ENCODE measurements at places on chromosomes 1 and 21.

GRCh38 chr1:150066328-150066727 lies 1.2 kb upstream of the VPS45 start:
- no peak for DNase-seq

- DNase-seq: no peak
These were observed 120.3 kb upstream of the C8B start for GRCh38 chr1:57086154-57086553.

- DNase-seq: no peak
These were observed 74.4 kb downstream of the SCMH1 start for GRCh38 chr1:41167667-41168066.

- DNase-seq: no peak
These were observed 29.9 kb upstream of the EXO1 start for GRCh38 chr1:241817956-241818612.

DNA sequence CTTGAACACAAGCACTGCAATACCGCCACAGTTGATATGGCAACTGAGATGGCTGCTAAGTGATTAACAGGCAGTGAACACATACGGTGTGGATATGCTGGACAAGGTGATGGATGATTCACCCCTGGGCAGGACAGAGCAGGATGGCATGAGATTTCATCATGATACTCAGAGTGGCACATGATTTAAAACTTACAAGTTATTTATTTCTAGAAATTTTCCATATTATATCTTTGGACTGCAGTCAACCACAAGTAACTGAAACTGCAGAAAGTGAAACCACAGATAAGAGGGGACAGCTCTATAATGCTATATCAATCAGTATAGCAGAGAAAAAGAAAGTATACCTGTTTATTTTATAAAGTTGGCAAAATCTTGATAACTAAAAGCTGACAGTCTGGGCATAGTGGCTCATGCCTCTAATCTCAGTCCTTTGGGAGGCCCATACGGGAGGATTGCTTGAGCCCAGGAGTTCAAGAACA lies 47.9 kb downstream of the PHACTR4 start:
- no peak for DNase-seq

DNA sequence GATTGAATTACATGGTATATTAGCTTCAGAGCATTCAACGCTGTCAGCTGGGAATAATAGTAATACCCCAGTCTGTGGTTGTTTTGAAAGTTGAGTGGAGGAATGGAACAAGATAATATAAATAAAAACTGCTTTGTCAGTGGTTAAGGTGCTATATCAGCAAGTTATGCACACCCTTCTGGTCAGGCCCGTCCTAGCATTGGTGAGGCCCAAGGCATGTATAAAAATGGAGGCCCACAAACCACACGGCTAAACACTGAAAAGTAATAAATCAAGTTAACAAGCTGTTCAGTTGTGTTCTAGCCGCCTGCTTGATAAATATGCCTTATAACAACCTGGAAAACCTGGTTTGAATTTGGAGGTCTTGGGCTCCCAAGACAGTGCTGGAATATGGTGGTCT lies 77.4 kb downstream of the PSMG1 start:
- no peak for DNase-seq

DNA sequence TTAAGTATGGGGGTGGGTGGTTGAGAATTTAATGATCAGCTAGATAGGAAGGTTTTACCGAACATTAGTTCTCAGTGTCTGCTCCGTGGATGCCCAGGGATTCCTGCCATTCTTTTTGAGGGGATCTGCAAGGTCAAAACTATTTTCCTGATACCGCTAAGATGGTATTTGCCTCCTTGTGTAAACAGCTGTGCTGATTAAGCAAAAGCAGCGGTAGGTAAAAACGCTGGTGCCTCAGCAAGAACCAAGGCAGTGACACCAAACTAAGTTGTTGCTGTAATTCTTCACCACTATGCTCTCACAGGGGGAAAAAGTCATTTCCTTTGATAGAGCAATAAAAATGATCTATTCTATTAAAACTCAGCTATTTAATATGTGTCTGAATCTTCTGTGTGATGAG lies 229.0 kb downstream of the FMN2 start:
- DNase-seq: no peak

GRCh38 chr21:14752345-14752909 lies 206.3 kb upstream of the SAMSN1 start:
- no peak for DNase-seq

- no peak for DNase-seq
These were observed 138.4 kb downstream of the ADSS2 start for GRCh38 chr1:244313346-244313745.

DNA sequence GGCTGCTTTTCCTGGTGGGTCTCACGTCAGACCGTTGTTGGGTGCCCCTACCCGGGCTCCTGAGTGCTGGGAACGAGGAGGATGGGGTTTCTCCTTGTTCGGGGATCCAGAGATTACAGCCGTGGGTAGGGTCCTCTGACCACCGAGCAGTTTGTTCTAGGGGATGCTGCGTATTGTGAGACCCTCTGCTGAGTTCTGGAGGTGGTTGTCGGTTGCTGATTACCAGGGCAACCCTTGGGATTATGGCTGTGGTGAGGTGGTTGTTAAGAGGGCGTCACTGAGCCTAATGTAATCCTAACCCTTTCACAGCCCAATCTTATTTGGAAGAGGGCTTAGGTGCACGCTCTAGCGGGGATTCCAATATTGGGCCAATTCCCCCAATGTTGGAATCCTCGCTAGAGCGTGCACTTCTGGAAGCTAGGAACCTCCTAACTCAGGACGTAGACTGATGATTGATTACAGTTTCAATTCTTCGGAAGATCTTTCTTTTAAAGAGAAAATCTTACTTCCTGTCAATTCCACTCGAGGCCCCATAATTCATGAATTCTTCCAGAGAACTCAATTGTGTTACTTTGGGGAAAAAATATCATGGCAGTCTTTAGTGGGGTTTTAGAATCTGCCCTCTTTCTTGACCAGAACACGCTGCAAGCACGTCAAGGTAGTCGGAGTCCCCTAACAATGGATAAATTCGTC lies 483 bp downstream of the TCEANC2 start:
- peak; percentile 33 for DNase-seq

DNA sequence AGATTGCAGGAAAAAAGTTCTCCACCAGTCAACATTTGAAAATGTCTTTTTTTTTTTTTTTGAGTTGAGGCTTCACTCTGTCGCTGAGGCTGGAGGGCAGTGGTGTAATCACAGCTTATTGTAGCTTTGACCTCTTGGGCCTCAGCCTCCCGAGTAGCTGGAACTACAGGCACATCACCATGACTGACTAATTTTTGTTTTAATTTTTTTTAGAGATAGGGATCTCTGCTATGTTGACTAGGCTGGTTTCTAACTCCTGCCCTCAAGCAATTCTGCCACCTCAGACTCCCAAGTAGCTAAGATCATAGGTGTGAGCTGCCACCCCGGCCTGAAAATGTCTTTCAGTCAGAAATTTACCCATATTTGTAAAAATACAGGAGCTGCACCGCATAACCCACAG lies 30.6 kb upstream of the USP24 start:
- DNase-seq: no peak

GRCh38 chr1:3639397-3639911 lies 10.4 kb downstream of the WRAP73 start:
- no peak for DNase-seq

DNA sequence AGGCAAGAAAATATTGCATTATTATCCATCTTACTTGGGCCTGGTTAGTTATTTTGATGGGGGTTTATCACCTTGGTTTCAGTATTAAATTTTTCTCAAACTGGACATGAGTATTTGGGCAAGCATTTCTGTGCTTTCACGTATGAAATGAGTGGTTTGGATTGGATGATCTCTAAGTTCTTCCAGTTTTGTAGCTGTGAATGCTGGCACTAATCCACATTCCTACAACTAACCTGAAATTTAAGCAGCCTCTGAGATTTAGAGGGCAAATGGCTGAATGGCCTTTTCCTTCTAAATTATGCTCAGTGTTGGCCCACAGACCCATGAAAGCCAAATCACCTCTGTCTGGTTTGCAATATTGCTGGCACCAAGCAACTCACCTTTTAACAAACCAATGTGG lies 475.0 kb upstream of the B3GALT2 start:
- no peak for DNase-seq

DNA sequence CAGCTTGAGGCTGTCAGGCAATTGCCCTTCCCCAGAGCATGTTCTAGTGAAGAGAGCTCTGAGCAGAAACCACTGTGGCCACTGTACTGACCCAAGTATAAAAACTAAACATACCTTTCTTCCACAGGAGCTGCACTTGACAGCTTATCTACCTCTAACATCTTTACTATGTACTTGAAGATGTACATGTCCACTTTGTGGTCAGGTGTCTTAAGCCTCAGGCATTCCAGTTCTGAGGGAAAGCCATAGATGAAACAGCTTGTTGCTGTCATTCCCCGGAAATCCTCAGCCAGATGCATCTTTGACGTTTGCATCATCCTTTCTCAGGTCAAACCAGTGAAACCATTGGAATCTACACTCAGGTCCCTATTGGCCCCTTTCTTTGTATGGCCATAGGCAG lies 70.4 kb downstream of the CHRM3 start:
- no peak for DNase-seq

DNA sequence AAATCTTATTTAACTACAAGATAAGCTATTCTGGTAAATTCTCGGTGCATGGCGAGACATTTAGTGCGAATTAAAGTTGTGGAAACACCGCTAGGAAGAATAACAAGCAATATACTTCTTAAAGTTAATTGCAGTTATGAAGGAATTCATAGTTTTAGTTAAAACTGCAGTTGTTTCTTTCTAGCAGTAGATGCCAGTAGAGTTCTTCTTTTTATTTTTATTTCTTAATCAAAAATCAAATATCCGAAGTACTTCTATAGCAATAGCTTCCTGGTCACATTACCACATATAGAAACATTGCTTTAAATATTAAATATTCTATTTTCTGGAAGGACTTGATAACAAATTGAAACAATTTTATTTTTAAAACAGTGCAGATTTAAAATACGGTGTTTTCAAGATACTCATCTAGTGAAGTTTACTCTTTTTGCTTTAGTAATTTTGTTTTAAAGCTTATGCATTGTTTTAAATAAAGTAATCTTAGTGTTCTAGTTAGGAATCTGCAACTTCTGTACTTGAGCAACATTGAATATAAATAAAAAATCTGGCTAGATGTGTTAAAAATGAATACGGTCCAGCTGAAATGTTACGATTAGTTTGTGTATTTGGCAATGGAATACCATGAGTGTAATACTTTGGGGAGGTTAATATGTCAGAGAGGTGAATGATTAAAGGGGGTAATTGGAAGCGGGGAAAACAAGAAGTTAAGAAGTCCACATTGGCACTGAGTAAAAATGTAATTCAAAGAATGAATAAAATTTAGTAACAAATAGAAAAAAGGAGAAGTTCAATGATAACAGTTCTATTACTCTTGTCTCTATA lies 2.7 kb upstream of the PRKACB start:
- DNase-seq: peak; percentile 18

- no peak for DNase-seq
These were observed 68.5 kb upstream of the GADD45A start for GRCh38 chr1:67616394-67616985.

DNA sequence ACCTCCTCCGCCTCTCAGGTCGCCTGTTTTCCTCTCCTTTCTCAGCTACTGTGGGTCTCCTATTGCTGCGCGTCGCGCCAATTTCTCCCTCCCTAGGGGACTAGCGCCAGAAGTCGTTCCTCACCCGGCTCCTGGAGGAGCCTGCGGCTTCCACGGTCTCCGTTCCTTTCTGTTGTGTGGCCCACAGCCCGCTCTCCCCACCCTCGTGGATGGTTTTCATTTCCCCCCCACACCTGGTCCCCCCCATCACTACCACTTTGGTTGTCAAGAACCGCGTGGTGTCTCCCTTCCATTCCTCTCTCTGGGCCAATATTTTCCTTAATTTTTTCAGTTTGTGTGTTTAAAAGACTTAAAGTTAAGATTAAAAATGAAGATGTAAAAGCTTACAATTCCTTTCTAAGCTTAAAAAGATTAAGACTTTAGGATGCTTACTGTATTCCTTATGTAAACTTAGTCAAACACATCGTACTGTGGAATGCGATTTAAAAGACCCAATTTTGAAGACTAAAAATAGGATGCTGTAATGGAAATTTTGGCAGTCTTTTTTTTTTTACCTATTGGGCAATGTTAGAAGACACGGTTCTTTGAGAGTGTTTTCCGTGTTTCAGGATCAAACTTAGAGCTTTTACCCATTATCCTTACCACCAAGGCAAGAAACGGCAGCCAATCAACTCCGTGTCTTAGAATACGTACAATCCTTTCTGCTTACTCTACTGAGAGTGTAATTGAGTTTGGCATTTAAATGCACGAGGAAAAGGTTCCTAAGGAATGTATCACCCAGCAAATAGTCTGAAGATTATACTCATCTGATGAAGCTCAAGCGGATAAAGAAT lies 773 bp downstream of the CNST start:
- peak; percentile 2 for DNase-seq

DNA sequence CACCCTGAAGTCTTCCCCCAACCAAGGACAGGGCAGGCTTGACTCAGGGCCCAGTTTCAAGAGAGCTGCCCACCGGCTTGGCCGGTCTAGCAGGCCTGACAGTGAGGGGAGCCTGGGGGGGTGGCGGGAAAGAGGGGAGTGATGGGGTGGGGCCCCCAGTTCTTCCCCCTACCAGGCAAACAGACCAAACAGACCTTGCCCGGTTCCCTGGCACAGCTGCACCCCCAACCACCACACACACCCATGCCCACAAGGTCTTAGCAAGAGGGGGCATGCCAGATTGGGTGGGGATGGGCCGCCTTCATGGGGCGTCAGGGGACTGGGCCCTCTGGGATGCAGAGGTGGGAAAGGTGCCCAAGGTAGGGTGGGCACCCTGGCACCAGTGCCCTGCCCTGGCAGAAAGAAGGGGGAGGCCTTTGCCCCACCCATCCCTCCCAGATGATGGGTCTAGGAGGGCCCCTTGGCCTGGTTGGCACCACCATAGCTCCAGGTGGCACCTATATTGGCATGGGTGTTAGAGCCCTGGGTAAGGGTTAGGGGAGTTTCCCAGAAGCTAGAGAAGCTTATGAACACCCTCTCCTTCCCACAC lies 8.9 kb downstream of the ZBTB7B start:
- no peak for DNase-seq

DNA sequence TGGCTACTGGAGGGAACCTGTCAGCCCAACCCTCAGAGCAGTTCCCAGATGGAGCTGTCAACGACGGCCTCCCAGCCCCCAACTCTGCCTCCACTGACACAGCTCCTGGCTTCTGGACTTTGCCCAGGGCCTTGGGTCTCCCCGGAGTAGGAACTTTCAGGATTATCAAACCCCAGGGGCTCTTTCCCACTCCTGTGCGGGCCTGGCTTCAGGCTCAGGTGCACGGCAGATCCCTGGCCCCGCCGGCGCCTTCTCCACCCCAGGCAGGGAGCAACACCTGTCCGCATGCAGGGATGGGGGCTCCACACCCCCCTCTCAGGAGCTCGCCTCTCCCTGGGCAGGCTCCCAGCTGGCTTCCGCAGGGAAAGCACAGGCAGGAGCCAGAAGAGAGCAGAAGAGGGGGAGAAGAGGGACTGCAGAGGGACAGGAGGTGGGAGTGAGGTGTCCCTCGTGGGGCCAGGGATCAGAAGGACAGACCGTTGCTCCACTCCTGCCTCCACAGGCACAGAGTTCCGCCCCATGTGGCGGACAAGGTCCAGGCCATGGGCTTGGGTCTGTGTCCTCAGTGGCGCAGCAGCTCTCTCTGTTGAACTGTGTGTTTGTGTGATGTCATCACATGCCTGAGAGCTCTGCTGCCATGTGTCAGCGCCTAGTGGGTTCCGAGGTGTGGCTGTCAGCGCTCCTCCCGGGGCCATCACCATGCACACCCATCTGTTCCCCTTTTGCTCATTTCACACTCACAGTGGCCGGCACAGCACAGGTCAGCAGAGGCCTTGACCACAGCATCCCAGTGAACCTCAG lies 107.7 kb downstream of the PDE9A start:
- DNase-seq: peak; percentile 32

GRCh38 chr1:216306830-216307229 lies 116.4 kb downstream of the USH2A start:
- no peak for DNase-seq

GRCh38 chr1:228919914-228920313 lies 184.6 kb downstream of the RHOU start:
- no peak for DNase-seq
